ENCODE measurements at places on chromosomes 4 and X.

- no peak for DNase-seq
Measured at GRCh38 chr4:88077911-88078524, 70.6 kb downstream of the PKD2 start.

DNA sequence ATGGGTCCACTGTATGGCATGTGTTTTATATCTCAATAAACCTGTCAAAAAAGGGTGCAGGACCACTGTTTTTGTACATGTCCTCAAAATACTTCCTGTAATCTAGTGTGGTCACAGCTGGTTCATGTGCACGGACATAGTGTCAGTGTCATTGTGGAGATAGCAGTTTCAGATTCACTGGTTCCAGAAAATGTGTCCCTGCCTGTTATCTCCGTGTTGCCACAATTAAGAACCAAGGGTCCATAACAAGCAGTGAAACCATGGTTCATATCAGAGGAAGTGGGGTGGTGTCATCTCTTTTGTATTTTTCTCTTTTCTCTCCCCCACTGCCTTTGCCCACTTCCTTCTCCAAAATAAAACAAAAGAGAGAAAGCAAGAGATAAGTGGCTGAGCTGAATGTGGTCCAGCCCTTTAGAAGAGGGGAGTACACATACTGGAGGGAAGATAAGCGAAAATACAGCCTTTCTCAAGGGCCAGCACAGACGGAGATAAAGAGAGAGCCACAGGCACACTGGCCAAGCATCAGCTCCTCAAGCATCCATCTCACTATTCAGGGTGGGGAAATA lies 51.2 kb downstream of the TBL1X start:
- DNase-seq = no peak

DNA sequence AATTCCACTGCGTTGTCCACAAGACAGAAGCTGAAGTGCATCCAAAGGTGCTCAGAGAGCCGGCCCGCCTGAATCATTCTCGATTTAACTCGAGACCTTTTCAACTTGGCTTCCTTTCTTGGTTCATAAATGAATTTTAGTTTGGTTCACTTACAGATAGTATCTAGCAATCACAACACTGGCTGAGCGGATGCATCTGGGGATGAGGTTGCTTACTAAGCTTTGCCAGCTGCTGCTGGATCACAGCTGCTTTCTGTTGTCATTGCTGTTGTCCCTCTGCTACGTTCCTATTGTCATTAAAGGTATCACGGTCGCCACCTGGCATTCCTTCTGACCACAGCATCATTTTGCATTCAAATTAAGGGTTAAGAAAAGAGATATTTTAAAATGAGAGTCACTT lies 115.5 kb downstream of the NFKB1 start:
- no peak for DNase-seq

DNA sequence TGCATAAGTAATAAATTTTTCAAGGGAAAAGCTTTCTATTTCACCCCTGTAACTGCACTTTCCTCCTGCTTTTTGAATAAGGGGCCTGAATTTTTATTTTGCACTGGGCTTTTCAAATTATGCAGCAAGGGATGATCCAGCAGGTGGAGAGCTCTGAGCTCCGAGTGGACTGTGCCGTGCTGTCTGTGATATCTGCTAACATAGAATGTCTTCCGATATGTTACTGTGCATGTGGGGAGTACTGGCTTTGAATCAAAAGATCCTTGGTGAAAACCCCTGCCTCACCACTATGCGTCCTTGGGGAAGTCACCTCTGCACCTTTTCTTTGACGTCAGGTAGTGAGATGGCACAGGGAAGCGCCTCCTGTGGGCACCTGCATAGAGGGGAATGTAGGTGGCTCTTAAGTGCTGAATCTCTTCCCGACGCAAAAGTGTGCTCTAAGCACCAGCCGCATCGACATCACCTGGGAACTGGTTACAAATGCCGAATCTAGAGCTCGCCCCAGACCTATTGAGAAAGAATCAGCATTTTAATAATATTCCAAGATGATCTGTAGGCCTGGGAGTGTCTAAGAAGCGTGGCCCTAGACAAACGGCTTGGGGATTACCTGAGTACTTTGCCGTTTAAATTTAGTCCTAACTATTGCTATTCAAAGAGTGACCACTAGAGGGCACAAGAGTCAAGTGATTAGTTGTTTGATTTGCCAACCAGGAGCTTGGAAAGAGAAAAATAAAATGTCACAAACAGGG lies 19.2 kb upstream of the WFS1 start:
- DNase-seq = no peak

DNA sequence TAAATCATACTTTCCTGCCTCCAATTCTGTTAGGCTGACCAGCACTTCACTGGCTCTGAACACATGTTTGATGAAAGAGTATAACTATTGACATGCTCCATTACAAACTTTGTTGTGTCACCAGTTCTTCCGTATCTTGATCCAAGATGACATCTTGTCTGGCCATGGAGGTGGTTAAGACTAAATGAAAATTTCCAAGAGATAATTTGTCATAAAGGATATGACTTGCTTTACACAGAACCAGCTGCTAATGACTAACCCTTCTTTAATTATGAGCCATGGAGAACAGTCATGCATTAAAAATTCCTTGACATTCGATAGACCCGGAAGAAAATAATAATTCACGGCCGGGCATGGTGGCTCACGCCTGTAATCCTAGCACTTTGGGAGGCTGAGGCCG lies 17.7 kb upstream of the N4BP2 start:
- DNase-seq = no peak

GRCh38 chr4:87717276-87718031 lies 67.4 kb downstream of the DMP1 start:
- no peak for DNase-seq

DNA sequence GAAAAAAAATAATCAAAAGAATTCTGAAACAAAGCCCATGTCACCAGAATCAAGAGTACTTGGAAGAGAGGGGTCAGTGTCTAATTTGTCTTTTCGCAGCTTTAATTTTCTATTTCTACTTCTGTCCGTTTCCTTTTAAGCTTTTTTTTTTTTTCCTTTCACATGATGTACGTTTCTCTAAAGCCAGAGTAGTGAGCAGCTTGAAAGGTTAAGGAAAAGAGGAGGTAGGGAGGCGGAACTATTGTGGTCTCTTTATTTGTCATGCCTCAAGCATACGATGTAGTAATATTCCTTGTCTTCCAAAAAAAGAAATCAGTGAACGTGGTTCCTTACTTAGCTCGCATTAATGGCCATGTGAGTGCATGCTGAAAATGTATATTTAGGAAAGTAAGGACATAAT lies 311.5 kb downstream of the TENM3 start:
- DNase-seq = no peak

GRCh38 chr4:169254546-169254983 lies 16.2 kb downstream of the SH3RF1 start:
- no peak for DNase-seq

Measured in activated naive CD8-positive, alpha-beta T cell treated with anti-CD3 and anti-CD28 coated beads, Interleukin-2, amount 50 U/mL, for 16 hours (primary cell).